ENCODE measurements at places on chromosomes 4 and X.

- DNase-seq = no peak
Observed at GRCh38 chrX:127888767-127889166, 163.4 kb downstream of the ACTRT1 start.

DNA sequence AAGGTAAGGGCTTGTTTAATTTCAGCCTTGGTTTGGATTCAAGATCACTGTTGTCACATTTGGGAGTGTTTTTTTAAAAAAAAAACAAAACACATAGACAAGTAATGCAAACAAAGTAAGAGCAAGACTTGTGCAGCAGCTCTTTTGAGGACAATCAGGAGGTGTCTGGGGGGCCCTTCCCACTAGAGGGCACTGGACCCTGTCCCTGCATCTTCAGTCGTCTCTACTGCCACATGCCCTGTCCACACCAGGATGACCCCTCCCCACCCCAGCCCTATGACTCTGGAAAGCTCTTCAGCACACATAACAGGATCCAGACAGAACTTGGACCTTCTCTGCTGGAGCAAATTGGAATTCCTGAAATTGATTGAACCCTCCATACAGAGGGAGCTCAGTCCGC, 71.0 kb downstream of the USP46 start:
- DNase-seq = no peak

GRCh38 chrX:116306218-116306617, 130.2 kb upstream of the SLC6A14 start:
- no peak for DNase-seq

GRCh38 chr4:77465271-77465670, 140.3 kb upstream of the CXCL13 start:
- no peak for DNase-seq

DNA sequence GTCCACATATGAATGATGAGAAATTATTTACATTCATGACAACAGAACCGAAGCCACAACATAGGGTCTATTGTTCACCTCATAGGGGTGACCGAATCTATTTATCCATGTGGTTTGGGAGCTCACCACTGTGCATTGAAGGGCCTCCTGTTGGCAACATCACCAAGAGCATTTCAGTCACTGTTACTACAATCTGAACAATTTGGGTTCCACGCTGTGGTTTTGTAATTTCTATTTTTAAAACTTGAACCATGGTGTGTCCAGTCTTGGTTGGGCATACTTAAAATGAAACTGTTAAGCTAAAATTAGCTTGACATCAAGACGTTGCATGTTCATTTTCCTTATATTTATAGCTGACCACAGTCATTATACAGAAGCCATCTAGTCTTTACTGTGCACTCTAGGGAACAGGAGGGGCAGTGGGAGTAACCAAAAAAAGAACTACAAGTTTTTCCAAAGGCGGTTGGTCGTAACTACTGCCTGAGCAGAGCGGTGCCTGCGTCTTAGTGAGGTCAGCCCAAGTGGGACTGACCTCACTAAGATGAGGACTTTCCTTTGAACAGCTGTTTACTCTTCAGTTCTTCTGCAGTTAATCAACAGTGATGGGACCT, 192.1 kb downstream of the SPRY1 start:
- DNase-seq = no peak

DNA sequence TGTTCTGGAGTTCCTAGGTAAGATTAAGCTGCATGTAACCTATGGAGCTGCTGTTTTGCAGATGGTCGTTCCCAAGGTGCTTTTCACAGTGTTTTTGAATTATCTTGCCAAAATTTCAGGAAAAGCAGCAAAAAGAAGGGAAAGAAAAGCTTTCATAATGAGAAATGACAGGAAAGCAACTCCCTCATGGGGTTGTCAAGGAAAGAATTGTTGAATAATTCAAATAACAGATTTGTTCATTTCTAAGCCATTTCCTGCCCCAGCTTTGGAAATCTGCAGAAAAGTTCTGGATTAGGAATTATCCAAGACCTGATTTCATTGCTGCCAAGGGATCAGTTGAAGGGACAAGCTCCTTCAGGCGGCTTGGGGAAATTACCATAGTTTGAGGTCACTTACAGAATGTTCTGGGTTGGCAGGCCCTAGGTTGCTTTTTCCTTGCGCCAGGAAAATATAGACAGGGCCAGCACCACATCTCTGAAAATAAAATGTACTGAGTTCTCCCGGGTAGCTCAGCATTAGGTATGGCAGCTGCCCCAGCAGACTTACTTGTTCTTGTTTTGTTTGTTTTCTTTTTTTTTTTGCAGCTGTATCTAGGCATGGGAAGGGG, 354.7 kb downstream of the STIM2 start:
- DNase-seq = no peak

All from cortex of kidney (tissue), 1 donor.